ENCODE measurements at places on chromosomes 1 and 21.
A peak's percentile ranks its signal among the peaks of the same experiment; 100 is the strongest.

- peak; percentile 48 for DNase-seq
These were observed 2.8 kb upstream of the C1orf162 start for GRCh38 chr1:111471012-111471411.

GRCh38 chr1:223622132-223622842 is 43.2 kb downstream of the CAPN8 start:
- no peak for DNase-seq

GRCh38 chr1:99670583-99670982 is 24.7 kb downstream of the PALMD start:
- no peak for DNase-seq

DNA sequence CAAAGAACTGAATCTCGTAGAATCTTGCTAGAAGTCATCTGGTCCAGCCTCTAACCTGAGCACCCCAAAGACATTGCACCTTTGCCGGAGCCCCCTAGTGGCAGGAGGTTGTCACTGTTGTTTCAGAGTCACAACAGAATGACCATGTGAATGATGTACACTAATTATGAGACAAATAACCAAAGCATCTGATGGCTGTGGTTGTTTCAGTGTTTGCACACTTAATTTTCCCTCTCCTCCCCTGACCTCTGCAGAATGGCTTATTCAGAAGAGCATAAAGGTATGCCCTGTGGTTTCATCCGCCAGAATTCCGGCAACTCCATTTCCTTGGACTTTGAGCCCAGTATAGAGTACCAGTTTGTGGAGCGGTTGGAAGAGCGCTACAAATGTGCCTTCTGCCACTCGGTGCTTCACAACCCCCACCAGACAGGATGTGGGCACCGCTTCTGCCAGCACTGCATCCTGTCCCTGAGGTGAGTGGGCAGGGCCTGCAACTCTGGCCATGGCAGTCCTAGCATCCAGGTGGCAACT is 26.4 kb downstream of the TRAF5 start:
- peak; percentile 43 for DNase-seq

DNA sequence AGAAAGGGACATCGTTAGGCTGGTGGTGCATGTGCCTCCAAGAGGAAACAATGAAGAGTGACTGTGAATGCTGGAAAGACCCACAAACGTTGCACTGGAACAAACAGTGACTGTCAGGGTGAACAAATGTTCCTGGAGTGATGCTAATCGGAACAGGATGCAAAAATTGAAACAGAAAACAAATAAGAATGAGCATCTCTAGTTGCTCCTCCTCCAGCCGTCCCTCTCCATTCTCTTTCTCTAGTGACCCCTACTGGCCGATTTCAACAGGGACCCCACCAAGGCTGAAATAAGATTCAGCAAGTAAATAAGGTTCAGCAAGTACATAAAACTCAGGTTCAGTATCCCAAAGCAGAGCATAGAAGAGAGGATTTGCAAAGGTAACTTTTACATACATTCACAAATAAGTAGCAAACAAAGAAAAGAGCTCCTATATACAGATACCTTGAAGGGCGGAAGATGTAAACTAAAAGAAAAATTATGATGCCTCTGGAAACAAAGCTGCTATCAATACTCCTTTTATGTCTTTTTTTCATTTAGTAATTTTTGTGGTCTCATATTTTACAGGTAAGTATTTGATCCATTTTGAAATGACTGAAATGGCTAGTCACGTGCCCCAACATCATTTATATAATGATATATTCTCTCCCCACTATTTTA is 836.1 kb upstream of the ADAMTS5 start:
- no peak for DNase-seq

- DNase-seq, result no peak
These were observed 40.2 kb downstream of the PRSS38 start for GRCh38 chr1:227855687-227856086.

GRCh38 chr1:229326601-229327000 is 16.2 kb downstream of the CCSAP start:
- DNase-seq, result no peak

DNA sequence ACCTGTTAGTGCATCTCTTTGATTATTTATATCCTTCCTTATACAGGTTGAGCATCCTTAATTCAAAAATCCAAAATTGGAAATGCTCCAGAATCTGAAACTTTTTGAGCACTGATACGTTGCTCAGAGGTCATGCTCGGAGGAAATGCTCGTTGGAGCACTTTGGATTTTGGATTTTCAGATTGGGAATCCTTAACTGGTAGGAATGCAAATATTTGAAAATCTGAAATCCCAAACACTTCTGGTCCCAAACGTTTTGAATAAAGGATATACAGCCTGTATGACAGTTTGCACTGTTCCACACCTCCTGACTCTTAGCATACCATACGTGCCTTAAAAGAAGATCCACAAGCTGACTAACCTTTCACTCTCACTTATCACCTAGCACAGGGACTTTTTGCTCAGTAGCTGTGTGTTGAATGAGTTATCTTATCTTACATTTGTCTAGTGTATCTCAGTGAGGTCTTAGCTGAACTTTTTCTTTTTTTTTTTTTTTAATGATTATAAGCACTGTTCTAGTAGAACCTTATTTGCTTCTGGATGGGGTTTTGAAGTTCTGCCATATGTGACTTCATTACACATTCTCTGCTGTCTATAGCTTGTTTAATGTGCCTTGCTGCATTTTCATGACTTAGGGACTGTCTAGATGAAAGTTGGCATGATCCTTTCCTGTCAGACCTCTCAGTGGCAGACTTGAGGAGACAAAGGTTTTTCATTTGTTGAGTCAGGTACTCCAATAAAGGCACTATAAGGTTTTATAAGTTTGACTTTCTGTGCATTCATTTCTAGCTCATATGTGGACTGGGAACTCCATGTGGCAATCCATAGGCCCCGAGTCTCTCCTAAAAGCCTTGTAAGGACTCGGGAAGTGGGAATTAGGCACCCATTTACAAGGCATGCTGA is 21.6 kb downstream of the PTGFRN start:
- no peak for DNase-seq

GRCh38 chr1:209048941-209049669 is 534.4 kb upstream of the CAMK1G start:
- DNase-seq, result no peak

- DNase-seq, result no peak
These were observed 172.9 kb upstream of the HOOK1 start for GRCh38 chr1:59641836-59642235.

DNA sequence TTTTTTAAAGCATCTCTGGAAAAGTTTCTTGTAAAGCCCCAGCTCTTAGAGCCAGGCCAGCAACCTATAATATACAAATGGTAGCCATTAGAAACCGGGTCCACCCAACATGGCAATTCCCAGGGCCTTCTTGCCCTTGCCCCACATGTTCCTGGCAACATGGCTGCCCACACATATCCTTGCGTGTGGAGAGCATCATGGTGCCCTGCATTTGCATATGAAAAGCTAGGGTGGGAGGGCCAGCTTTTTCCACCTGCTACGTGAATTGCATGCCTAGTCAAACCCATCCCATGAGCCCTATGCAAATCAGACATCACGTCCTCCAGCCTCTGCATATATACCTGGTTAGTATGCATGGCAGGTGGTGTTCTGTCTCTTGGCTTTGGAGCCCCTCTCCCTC is 88.2 kb downstream of the RABGAP1L start:
- DNase-seq, result no peak

DNA sequence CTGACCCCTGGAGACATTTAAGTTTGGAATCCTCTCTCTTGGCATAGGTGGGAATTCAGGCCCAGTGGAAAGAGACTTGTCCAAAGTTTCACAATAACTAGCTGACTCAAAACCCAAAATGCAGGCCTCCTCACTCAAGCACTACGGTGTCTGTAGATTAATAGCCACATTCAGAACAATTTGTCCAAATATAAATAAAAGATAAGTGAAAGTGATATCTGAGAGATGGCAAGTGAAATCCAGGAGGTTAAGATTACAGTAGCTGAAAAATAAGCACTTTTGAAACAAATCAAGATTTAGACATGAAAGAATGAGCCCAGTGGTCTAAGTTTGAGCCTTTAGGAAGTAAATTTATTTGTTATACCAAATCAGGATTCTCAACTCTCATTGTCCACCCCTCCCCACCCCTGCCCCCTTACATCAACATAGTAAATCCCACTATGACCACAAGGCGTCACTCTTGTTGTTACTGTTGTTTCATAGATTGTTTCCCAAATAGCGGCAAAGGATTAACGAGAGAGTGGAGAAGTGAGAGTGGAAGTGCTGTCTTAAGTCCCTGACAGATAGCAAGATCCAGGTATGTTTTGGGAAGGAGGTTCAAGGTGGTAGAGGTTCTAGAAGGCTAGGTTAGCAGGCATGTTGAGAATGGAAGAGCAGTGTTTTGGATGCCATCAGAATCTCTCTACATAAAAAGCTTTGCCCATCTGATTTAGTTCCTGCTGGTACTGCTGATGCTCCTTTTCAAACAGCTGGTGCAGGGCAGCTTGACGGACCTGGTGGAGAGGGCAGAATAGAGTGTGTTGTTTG is 7.1 kb upstream of the TPM3 start:
- no peak for DNase-seq

GRCh38 chr21:38859852-38860251 is 54.1 kb downstream of the ETS2 start:
- no peak for DNase-seq

DNA sequence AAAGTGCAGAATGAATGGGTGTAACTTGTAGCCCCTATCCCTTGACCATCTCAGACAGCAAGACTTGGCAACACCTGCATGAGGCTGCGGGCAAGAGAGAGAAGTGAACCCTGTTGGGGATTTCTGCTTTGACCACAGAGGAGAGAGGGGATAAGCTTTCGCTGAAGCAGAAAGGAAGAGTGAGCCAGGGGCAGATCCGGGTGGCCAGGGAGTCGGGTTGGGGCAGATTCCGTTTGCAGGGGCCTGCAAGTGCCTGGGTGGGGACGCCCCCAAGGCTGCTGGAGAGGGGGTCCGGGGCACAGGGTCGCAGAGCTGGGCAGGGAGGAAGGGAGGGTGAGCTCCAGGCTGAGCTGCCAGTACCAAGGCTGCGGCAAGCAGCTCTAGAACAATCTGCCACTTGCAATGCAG is 25.3 kb upstream of the PIK3CD start:
- no peak for DNase-seq

- DNase-seq, result no peak
These were observed 11.8 kb downstream of the HTR6 start for GRCh38 chr1:19676438-19676922.

DNA sequence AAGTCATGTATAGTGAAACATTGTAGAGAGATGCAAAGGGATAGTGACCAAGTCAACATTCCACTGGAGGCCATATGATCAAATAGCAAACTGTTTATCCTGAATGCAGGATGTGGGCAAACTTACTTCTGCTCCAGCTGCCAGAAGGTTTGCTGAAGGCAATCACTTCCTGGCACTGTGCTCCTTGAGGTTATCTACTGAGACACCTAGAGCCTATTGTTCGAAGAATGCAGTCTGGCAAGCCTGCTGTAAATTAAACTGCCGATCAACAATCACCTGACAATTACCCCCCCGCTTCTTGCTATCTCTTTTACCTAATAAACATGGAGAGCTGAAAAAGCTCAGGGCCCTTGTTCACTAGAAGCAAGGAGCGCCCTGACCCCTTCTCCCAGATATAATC is 139.4 kb upstream of the B3GALT2 start:
- no peak for DNase-seq

- DNase-seq, result no peak
These were observed 28.6 kb downstream of the PTPRU start for GRCh38 chr1:29264773-29265389.

DNA sequence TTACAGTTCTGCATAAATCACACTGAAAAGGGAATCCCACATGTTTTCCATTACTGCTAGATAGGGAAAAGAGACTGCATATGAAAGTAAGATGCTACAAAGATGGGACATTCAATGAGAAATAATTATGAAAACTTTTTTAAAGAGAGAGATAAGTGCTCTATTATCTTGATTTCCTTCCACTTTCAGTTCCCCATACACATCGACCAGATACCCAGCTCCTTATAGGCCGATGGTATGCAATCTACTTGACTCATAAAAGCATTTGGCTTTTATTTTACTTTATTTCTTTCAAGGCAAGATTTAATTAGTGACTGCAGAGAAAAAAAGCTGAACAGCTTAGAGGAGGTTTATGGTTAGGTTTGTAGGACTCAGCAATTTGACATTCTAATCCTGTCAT is 13.1 kb downstream of the BRINP2 start:
- DNase-seq, result no peak

DNA sequence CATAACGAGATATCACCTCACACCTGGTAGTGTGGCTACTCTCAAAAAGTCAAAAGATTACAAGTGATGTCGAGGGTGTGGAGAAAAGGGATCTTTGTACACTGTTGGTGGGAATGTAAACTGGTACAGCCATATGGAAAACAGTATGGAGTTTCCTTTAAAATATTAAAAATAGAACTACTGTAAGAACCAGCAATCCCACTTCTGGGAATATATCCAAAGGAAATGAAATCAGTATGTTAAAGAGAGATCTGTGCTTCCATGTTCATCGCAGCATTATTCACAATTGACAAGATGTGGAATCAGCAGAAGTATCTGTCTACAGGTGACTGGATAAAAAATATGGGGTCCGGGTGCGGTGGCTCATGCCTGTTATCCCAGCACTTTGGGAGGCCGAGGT is 7.6 kb upstream of the PIK3C2B start:
- DNase-seq, result no peak

DNA sequence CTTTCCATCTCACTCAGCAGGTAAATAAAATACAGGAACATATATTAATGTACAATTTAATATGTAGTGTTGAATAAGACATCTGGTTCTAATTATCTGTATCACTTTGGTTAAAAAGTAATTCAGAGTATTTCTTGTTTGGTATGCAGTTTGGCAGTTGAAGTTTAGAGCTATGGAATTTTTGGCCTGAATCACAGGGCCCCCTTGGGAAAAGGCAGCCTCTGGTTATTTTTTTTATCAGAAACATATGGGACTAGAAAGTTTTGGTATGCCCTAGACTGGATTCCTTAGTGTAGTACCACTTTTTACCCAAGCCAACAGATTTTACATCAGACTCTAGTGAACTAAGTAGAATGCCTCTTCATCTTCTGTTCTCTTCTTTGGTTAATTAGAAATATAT is 26.4 kb downstream of the CNST start:
- no peak for DNase-seq

GRCh38 chr1:12516741-12517140 is 101.3 kb downstream of the DHRS3 start:
- DNase-seq, result no peak

DNA sequence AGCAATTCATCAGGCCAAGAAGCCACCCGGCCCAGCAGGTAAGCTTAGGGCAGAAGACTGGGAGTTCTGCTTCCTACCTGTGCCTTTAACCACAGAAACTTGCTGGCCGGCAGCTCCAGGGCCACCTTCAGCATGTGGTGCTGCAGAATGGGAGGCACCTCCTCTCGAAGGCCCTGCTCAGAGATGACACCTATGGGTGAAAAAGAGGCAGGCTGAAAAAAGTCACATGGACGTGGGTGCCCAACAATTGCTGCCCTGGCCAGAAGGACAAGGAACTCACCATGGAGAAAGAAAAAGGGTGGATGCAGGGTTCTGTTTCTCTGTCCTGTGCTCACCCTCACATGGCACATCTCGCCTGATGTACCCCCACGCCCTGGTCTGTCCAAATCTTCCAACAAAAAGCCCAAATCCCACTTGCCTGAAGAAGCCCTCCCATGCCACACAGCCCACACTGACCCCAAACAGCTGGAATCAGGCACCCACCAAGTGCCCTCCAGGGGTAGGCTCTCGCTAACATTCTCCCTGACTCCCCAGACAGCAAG is 33.0 kb downstream of the URB1 start:
- no peak for DNase-seq

GRCh38 chr1:190138266-190138665 is 339.4 kb downstream of the BRINP3 start:
- DNase-seq, result no peak

- DNase-seq, result peak; percentile 16
These were observed 25.5 kb upstream of the IFNAR1 start for GRCh38 chr21:33299181-33299752.
